ENCODE measurements at places on chromosomes 2 and 18.
A peak's percentile ranks its signal among the peaks of the same experiment; 100 is the strongest.

DNA sequence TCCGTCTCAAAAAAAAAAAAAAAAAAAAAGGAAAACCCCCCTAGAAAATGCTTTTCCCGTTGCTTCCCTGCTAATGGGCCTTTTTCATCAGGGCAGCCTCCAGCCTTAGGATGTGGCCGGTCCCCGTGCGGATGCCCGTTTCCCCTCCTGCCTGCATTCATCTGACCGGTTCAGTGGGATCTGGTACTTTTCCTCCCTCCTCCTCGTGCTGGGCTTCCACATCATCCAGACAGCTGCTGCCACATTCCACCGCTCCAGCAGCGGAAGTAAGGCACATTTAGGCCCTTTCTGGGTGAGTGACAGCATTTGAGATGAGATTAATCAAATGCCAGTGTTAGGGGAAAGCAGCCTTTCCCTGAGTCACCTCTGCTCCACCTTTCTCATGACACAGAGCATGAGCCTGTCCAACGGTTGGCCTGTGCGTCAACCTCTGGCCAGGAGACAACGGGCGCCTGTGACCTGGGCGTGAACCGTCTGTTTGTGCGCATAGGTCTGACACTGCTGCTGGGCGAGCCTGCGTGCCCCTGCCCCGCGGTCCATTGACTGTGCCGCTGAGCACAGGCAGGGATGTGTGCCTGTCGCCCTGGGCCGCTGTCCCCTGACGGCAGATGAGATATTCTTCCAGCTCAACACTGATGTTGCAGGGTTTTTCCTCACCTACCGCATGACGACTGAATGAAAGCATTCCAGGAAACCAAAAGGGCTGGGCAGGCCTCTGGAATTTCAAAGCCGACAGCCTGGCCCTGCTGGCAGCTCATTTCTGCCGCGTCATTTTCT is 174.0 kb downstream of the TGIF1 start:
- DNase-seq, result no peak

DNA sequence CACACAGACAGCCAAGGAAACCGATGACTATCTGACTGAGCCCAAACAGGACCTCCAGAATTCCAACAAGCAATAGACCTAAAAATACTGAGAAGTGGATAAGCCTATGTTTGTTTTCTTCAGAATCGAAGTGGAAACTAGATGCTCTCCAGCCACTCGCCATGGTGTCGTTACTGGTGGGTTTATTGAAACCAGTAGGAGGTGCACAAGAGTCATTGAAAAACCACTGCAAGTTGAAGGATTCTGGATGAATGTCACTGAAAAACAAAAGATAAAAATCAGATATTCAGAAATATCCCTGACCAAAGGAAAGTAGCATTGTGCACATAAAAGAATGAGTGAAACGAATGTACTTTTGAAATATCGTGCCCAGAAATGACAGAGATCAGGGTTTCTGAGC is 15.3 kb downstream of the TM4SF20 start:
- DNase-seq, result peak; percentile 16

GRCh38 chr18:76985156-76985950 is 147.2 kb downstream of the MBP start:
- no peak for DNase-seq

DNA sequence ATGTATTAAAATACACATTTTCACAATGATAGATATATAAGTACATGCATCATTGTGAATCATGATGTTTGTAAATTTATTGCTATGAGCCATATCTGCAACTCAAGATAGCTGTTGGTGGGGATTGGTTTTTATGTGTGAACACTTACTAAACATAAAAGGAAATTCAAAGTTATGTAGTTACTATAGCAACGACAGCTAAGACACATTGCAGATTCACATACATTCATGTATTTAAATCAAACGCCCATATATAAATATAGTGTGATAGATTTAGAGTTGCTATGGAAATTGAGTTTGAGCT is 65.6 kb downstream of the MAPRE2 start:
- no peak for DNase-seq

GRCh38 chr2:58907644-58908043 is 666.5 kb upstream of the FANCL start:
- no peak for DNase-seq

DNA sequence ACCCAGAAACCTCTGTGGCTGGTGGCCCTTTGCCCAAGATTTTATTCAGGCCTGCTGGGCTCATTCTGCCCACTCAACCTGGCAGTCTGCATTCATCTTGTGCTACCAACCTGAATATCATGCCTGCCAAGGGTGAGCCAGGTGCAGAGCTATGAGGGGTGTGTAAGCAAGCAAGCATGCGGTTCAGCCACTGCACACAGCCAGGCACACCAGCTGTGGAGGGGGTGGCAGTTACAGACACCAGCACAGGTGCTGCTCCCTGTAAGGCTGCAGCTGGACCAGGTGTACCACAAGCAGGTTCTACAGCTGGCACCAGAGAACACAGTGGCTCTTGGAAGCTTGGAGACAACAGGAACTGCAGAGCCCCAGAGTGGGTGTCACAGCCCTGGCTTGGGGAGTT is 633.2 kb downstream of the FBXO15 start:
- DNase-seq, result no peak

- no peak for DNase-seq
Observed at GRCh38 chr2:184041077-184041476, 557.3 kb upstream of the ZNF804A start.

DNA sequence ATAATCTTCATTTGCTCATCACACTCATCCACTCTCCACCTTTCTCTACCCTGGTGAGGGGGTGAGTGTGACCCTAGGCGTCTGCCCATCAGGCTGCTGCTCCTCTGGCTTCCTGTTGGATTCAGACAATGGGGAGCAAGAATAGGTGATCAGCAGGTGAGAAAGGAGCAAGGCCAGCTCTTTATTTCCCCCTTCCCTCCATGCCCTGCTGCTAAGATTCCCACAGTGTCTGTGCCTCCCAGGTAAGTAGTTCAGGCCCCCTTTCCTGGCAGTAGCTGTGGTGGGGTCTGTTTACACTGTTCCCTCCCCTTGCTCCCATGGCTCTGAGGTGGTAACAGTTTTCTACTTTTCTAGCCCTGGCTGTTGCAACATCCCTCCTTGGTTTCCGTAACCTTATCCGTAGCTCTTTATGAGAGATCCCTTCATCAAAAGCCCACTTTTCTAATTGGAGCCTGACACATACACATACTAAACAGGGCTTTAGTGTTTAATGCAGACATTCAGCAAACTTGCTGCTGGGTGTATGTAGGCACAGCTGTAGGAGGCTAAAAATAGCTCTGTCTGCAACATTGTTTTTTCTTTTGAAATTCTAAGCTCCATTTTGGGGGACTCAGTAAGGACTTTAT is 27.5 kb downstream of the MAP2 start:
- no peak for DNase-seq

DNA sequence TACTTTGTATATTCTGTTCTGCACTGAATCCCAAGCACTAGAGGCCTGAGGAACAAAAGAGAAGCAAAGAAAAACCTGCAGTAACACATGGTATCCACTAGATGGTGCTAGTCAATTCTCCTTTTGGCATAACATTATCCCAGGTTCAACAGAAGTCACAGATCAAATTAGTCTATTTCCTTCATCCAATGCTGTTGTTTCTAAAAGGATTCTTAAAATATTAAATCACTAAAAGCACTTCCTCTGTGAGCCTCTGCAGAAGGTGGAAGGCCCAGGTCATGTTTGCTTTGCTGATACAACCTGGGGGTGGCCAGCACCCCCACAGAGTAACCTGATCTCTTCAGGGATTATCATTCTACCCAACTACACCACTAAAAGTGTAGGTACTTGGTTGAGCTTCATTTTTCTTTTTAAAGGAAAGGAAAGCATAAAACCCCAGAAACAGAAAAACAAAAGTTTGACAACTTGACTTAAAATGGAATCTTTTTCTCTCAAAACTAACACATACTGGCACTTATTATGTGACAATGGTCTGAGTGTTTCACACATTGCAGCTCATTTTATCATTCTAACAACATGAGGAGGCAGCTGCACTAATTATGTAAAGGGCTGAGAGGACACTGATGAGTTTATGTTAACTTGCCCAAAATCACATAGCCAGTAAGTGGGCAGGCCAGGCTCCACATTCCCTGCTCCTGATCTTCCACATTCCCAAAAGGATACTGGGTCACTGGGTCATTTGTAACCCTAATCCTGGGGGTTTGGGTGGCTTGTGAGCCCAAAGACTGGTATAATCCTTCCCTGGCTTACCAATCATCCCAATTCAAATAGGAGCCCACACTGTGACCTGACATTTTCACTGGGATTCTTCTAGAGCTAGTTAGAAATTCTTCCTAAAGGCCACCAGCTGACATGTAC is 66.8 kb upstream of the DNER start:
- no peak for DNase-seq

DNA sequence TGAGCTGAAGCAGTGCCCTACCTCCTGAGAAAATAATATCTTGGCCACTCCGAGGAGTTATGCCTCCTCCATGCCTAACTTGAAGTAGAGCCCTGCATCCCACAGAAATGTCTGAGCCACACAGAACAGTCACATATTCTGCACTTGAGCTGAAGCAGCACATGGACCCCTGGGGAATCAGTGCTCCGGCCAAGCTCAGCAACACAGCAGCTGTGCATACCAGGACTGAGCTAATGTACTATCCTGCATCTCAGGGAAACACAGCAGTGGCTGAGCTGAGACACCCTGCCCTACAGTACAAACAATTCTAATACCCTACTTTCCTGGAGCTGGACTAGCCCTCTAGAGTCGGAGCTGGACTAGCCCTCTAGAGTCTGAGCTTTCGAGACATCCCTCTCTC is 166.9 kb downstream of the ZNF516 start:
- DNase-seq, result no peak

DNA sequence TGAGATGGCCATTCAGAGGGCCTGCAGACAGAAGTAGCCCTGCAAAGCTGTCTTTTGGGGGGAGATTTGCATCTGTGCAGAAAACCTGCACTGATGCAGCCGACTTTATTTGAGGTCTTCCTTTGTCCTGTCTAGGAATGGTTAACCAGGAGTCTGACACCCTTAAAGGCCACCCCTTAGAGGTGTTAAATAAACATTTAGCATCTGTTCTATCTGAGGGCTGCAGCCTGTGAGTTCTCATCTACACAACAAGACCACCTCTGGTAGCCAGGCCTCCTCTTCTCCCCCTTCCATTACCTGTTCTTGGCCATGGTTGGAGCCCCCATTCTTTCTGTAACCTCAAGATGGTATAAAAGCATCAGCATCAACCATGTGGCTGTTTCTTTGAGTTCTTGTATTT is 214.4 kb upstream of the HS6ST1 start:
- DNase-seq, result no peak

DNA sequence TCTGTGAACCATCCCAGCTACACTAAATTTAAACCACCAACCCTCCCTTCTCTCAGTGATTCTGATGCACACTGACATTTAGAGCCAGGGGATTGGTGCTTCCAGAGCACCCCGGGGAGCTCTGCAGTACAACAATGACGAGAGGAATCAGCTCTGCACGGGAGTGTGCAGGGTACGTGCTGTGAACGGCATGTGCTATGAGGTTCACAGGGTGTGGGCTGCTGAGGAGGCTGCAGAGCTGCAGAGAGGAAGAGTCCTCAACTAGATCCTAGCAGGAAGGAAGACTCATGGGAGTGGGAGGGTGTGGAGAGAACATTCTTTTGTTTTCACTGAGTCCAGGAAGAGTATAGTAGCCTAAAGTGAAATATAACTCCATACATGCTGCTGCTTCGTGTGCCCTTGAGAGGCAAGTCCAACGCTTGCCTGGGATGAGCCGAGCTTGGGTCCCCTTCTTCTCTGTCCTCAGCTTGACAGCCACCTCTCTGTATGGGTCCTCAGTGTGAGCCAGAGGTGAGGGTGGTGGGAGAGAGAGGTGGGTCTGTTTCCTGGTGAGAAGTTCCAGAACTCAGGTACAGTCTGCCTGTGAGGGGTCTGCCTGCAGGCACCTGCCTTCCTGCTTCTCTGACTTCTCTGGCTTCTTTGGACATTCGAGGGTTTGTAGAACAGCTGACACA is 118.8 kb downstream of the CTIF start:
- DNase-seq, result no peak

DNA sequence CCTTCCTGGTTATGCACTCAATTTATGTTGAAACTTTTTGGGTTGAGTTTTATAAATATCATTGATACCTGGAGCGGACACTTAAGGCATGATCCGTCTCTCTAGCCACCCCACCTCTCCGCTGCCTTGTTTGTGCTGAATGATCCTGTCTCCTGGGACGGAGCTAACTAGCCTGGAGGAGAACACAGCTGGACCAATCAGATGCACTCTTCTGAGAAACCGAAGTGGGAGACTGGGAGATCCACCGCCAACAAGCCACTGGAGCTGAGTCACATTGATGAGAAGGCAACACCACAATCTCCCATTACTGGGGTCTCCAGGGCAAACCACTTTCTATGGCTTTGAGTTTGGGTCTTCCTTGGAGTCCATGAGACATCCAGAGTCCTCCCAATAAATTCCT is 29.3 kb downstream of the CYP26B1 start:
- DNase-seq, result no peak

- DNase-seq, result no peak
Observed at GRCh38 chr2:230050136-230050535, 18.6 kb downstream of the SLC16A14 start.

DNA sequence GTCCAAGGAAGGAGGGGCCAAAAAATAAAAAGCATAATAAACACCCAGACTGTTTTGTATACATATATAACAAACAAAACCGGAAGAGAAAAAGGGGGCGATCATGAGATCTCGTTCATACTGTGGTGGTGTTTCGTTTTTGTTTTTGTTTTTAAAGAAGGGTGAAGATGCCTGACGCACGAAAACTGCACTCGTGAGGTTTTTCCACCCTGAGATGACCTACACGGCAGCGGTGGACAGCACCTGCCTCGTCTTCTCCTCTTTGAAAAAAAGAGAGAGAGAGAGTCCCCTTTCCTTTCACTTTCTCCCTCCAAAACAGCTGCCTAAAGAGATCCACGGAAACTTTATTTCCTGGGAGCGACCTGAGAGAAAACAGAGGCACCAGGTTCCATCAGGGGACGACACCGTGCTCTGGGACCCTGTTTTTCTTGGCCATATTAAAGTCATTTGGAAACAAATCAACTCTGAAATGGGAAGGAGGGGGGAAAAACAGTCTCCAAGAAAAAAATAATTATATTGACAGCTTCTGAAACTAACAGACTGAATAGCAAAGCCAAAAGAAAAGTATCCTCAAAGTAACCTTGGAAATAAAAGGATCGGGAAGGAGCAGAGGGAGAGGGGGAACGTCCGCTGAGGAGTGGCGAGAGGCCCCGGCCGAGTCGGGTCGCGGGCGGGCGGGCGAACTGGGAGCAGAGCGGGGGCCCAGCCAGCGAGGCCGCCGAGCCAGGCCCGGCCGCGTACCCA is 3.5 kb downstream of the POU3F3 start:
- DNase-seq, result no peak

DNA sequence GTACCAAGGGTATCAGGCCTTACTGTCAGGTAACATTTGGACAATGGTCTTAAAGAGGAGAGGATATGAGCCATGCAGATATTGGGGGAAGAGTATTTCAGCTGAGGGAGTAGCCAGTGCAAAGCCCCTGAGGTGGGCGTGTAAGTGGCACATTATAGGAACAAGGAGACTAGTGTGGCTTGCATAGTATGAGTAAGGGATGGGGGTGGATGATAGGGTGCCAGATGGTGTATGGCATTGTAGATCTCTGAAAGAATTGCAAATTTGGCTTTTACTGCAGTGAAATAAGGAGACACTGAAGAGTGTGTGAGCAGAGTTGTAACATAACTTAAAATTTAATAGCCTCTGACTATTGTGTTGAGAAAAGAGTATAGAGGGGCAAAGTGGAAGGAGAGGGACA is 244.0 kb downstream of the PDE11A start:
- no peak for DNase-seq

Measured in CD4-positive, alpha-beta T cell treated with Interleukin-1 beta for 1 hour (primary cell).